ENCODE measurements at places on chromosomes 16 and 17.

DNA sequence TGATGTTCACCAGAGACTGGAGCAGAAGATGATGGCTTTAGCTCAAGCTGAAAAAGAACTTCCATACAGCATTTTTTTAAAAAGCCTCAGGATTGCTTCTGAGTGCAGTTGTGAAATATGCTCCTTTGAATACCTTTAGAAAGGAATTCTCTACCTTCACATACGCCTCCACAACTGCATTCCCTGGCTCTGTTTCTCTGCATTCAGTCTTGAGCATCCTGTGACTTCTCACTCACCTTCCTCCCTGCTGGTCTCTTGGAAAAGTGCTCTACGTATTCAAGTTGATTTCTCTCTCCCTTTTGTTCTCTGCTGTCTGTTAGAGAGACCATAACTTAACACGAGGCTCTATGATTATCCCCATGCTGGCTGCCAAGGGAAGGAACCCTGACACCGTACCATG is 34.5 kb downstream of the HS3ST2 start:
- DNase-seq: peak; percentile 10
- H3K27me3 ChIP-seq: no peaks in the 10 kb centered on the region
- H3K4me3 ChIP-seq: no peak overlapping the region

- peaks cover 65% of the 10 kb centered on the region for H3K4me1 ChIP-seq
- DNase-seq: no peak
- no peaks in the 10 kb centered on the region for H3K27me3 ChIP-seq
- H3K4me3 ChIP-seq: peak overlapping the region; percentile 55
Measured at GRCh38 chr16:75265911-75266701, 14.7 kb upstream of the BCAR1 start.

- H3K4me1 ChIP-seq: no peaks in the 10 kb centered on the region
- no peaks in the 10 kb centered on the region for H3K36me3 ChIP-seq
- H3K27ac ChIP-seq: no peak overlapping the region
- H3K27me3 ChIP-seq: no peaks in the 10 kb centered on the region
- DNase-seq: no peak
Measured at GRCh38 chr17:49110509-49110908, 22.1 kb upstream of the B4GALNT2 start.

GRCh38 chr17:45977976-45978626 is 20.9 kb upstream of the STH start:
- H3K36me3 ChIP-seq: no peaks in the 10 kb centered on the region
- no peak for DNase-seq
- H3K27me3 ChIP-seq: no peaks in the 10 kb centered on the region
- H3K4me1 ChIP-seq: peaks cover 4% of the 10 kb centered on the region
- no peak overlapping the region for H3K4me3 ChIP-seq

GRCh38 chr16:70688246-70688742 is 2.4 kb upstream of the MTSS2 start:
- peak overlapping the region; percentile 98 for H3K27ac ChIP-seq
- H3K4me1 ChIP-seq: peaks cover 86% of the 10 kb centered on the region
- H3K4me3 ChIP-seq: no peak overlapping the region
- DNase-seq: no peak

DNA sequence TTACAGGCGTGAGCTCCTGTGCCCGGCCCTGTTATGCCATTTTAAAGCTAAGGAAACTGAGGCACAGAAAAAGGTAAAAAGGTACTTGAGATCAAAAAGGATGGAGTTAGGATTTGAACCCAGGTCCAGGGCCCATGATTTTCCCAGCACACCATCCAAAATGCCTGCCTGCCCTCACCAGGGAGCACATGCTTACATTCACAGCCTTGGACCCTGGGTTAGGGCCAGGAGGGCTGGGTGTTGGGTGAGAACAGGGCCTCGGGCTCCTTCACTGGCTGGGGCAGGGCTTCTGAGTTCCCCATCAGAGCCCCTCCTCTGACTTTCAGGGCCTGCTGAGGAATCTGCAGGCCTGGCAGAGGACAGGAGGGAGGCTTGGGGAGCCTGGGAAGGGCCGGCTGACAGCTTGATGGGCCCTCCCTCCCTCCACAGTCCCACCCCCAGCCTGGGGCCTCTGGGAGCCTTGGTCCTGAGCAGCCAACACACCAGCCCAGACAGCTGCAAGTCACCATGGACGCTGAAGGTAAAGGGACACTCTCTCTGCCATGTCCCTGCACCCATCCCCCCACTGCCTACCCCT is at the start of gene QPRT:
TSS of gene QPRT (plus strand) at position 490 of the 577 bp plus-strand sequence. CDS start at position 508, 18 bp downstream.
- H3K27ac ChIP-seq: peak within 1 kb of the TSS; percentile 80
- H3K27me3 ChIP-seq: no peaks in the 10 kb centered on the region
- no peaks in the 10 kb centered on the region for H3K36me3 ChIP-seq
- H3K4me1 ChIP-seq: peaks cover 15% of the 10 kb centered on the region
- H3K4me3 ChIP-seq: peak within 1 kb of the TSS; percentile 45

- no peak overlapping the region for H3K27ac ChIP-seq
- no peak for DNase-seq
- H3K27me3 ChIP-seq: no peaks in the 10 kb centered on the region
- no peaks in the 10 kb centered on the region for H3K36me3 ChIP-seq
Measured at GRCh38 chr17:51065466-51065865, 55.2 kb downstream of the SPAG9 start.

- H3K4me3 ChIP-seq: peak overlapping the region; percentile 73
- peaks cover 4% of the 10 kb centered on the region for H3K36me3 ChIP-seq
- no peak for DNase-seq
- peaks cover 86% of the 10 kb centered on the region for H3K4me1 ChIP-seq
- H3K27ac ChIP-seq: peak overlapping the region; percentile 92
- no peaks in the 10 kb centered on the region for H3K27me3 ChIP-seq
Measured at GRCh38 chr16:70685061-70685937, 554 bp downstream of the MTSS2 start.

- no peak overlapping the region for H3K4me3 ChIP-seq
- no peak for DNase-seq
- H3K27ac ChIP-seq: no peak overlapping the region
Measured at GRCh38 chr16:87528690-87529579, 36.1 kb upstream of the ZCCHC14 start.

GRCh38 chr16:5944971-5945370 is 847.4 kb upstream of the EEF2KMT start:
- H3K4me3 ChIP-seq: no peak overlapping the region
- DNase-seq: no peak
- no peaks in the 10 kb centered on the region for H3K36me3 ChIP-seq
- H3K4me1 ChIP-seq: no peaks in the 10 kb centered on the region
- H3K27ac ChIP-seq: no peak overlapping the region

GRCh38 chr17:64786337-64786736 is 124.2 kb upstream of the SMURF2 start:
- H3K36me3 ChIP-seq: peaks cover 32% of the 10 kb centered on the region
- DNase-seq: no peak
- H3K4me1 ChIP-seq: peaks cover 8% of the 10 kb centered on the region
- no peaks in the 10 kb centered on the region for H3K27me3 ChIP-seq

- no peaks in the 10 kb centered on the region for H3K27me3 ChIP-seq
- no peaks in the 10 kb centered on the region for H3K4me1 ChIP-seq
- no peak overlapping the region for H3K4me3 ChIP-seq
- DNase-seq: peak; percentile 61
Measured at GRCh38 chr17:6244796-6245195, 174.6 kb downstream of the WSCD1 start.

GRCh38 chr17:320809-321385 is 31.7 kb downstream of the RPH3AL start:
- DNase-seq: no peak
- no peak overlapping the region for H3K4me3 ChIP-seq
- H3K27me3 ChIP-seq: no peaks in the 10 kb centered on the region
- H3K27ac ChIP-seq: no peak overlapping the region
- H3K36me3 ChIP-seq: no peaks in the 10 kb centered on the region

DNA sequence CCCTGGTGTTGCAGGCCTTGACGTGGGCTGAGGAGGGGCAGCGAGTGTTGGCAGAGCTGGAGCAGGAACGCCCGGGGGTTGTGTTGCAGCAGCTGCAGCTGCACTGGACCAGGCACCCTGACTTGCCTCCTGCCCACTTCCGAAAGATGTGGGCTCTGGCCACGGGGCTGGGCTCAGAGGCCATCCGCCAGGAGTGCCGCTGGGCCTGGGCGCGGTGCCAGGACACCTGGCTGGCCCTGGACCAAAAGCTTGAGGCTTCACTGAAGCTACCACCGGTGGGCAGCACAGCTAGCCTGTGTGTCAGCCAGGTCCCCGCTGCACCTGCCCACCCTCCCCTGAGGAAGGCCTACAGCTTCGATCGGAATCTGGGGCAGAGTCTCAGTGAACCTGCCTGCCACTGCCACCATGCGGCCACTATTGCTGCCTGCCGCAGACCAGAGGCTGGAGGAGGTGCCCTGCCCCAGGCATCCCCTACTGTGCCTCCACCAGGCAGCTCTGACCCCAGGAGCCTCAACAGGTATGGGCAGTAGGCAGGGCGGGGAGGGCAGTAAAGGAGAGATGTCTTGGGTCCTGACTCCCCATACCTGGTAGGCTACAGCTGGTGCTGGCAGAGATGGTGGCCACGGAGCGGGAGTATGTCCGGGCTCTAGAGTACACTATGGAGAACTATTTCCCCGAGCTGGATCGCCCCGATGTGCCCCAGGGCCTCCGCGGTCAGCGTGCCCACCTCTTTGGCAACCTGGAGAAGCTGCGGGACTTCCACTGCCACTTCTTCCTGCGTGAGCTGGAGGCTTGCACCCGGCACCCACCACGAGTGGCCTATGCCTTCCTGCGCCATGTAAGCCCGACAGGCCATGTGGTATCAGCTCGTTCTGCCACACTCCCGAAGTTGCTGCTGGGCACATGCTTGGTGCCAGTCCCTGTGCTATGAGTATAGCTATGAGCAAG is 5.6 kb downstream of the PLEKHG4 start:
- DNase-seq: no peak
- no peaks in the 10 kb centered on the region for H3K27me3 ChIP-seq
- H3K27ac ChIP-seq: no peak overlapping the region
- no peak overlapping the region for H3K4me3 ChIP-seq
- no peaks in the 10 kb centered on the region for H3K4me1 ChIP-seq

DNA sequence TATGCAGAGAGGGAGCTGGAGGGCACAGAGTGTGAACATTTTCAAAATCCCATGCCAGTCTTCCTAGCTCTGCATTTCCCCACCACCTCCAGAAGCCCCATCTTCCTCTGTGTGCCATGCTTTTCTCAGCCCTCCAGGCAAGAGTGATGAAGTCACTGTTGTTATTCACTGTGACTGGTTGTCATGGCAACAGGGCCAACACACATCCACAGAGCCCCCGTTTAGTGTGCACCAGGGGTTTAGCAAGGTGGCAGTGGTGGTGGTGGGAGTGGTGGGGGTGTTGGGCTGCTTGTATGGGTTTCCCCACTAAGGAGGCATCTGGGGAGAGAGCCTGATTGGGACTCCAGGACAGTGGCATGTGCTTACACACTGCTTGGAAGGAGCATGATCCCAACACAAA is 309.9 kb upstream of the ASIC2 start:
- H3K4me1 ChIP-seq: no peaks in the 10 kb centered on the region
- H3K27ac ChIP-seq: no peak overlapping the region
- no peaks in the 10 kb centered on the region for H3K27me3 ChIP-seq
- DNase-seq: no peak
- no peak overlapping the region for H3K4me3 ChIP-seq

GRCh38 chr17:4969551-4970173 is 2.0 kb upstream of the SPAG7 start:
- H3K4me3 ChIP-seq: peak overlapping the region; percentile 72
- peak overlapping the region; percentile 96 for H3K27ac ChIP-seq
- no peaks in the 10 kb centered on the region for H3K27me3 ChIP-seq

DNA sequence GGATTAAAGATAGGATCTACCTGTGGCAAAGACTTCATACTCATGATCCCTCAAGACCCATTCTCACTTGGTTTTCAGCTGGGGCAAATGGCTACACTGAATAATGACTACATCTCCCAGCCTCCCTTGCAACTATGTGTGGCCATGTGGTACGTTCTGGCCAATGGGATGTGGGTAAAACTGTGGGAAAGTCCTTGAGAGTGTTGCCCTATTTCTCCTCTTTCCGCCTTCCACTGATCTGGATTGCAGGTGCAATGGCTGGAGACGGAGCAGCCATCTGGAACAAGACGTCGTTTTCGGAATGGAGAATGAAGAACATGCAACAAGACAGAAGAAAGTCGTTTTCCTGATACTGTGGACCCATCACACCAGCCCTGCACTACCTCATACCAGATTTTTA is 48.5 kb downstream of the HAPSTR1 start:
- no peak overlapping the region for H3K27ac ChIP-seq
- no peaks in the 10 kb centered on the region for H3K27me3 ChIP-seq
- H3K4me3 ChIP-seq: no peak overlapping the region
- H3K36me3 ChIP-seq: no peaks in the 10 kb centered on the region
- no peak for DNase-seq

DNA sequence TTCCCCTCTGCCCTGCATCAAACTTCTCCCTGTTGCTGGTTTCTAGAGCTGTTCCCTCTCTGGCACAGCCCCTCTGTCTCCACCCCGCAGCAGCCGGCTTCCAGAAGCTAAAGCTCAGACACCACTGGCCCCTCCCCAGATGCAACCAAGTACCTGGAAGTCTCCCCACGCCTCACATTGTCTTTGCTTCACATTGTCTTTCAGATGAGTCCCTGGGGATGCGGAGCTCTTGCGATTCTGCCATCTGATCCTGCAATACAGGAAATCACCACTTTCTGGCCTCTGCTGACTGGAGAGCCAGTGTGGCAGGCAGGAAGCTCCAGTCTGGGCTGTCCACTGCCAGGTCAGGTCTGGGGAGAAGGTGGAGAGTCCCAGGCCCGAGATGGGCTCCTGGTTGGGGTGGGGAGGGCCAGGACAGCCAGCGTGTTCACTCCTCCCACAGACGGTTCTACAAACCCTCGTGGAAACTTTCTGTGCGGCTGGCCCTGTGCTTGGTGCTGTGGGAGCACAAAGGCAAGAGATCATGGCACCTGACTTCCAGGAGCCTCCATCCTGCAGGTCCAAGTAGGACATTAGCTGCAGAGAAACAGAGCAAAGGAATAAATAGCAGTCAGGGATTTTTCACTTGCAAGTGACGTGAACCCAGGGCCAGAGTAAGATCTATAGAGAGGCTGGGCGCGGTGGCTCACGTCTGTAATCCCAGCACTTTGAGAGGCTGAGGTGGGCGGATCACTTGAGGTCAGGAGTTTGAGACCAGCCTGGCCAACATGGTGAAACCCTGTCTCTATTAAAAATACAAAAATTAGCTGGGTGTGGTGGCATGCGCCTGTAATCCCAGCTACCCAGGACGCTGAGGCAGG is 47.9 kb upstream of the MAP3K14 start:
- DNase-seq: peak; percentile 94
- H3K27me3 ChIP-seq: no peaks in the 10 kb centered on the region
- H3K27ac ChIP-seq: no peak overlapping the region
- H3K36me3 ChIP-seq: no peaks in the 10 kb centered on the region

DNA sequence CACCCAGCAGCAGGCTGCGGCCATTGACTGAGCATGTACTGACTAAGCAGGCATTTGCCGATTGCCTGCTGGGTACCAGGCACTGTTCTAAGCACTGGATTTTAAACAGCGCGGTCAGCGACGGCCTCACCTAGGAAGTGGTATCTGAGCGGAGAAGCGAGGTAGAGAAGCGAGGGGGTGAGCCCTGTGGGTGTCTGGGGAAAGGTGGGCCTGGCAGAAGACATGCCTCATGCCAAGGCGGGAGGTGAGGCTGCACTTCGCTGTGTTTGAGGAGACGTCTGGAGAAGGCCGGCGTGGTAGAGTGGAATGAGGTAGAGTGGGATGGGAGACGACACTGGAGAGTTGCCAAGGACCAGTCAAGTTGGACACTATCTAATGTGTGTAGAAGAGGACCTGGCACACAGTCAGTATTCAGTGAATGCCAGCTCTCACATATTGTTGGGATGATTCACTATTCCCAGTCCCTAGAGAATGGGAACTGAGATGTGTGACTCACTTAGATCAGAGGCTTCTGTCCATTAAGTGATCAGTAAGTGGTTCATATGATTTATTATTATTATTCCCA is 14.4 kb downstream of the SYCE1L start:
- H3K27me3 ChIP-seq: no peaks in the 10 kb centered on the region
- H3K4me3 ChIP-seq: peak overlapping the region; percentile 85
- H3K27ac ChIP-seq: peak overlapping the region; percentile 82
- H3K36me3 ChIP-seq: no peaks in the 10 kb centered on the region
- no peak for DNase-seq

Measured in vagina (tissue), 2 donors.